ENCODE measurements at places on chromosomes 1 and 21. TPM values are rescaled to one million over a fixed set of nuclear protein-coding genes. Genes with fewer than 3 reads are reported as not detected.
A peak's percentile ranks its signal among the peaks of the same experiment; 100 is the strongest.

DNA sequence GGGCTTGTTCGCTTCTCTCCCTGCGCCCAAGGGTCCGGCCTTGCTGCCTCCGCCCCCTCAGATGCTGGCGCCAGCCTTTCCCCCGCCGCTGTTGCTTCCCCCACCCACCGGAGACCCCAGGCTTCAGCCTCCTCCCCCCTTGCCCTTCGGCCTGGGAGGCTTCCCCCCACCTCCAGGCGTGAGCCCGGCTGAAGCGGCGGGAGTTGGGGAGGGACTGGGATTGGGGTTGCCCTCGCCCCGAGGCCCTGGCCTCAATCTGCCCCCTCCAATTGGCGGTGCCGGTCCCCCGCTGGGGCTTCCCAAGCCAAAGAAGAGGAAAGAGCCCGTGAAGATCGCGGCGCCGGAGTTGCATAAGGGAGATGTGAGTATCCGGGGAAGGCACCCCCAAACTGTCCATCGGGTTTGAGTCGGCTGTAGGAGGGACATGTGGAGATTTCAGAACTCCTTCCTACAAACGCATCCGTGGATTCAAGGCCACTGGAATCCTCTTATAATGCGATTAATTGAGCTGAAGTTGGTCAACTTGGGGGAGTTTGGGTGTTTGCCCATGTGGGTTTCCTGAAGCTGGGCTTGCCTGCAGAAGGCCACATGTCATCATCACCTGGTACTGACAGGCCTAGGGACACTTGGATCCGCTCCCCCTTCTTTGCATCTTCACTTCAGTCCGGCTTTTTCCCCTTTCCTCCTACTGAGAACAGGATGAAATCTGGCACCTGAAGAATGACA is 707 bp downstream of the PRCC start:
- H3K27me3 ChIP-seq = no peaks in the 10 kb centered on the region
- peak overlapping the region; percentile 50 for H3K27ac ChIP-seq
- peak overlapping the region; percentile 95 for H3K4me3 ChIP-seq
- peaks cover 26% of the 10 kb centered on the region for H3K36me3 ChIP-seq
- H3K4me1 ChIP-seq = peaks cover 10% of the 10 kb centered on the region

DNA sequence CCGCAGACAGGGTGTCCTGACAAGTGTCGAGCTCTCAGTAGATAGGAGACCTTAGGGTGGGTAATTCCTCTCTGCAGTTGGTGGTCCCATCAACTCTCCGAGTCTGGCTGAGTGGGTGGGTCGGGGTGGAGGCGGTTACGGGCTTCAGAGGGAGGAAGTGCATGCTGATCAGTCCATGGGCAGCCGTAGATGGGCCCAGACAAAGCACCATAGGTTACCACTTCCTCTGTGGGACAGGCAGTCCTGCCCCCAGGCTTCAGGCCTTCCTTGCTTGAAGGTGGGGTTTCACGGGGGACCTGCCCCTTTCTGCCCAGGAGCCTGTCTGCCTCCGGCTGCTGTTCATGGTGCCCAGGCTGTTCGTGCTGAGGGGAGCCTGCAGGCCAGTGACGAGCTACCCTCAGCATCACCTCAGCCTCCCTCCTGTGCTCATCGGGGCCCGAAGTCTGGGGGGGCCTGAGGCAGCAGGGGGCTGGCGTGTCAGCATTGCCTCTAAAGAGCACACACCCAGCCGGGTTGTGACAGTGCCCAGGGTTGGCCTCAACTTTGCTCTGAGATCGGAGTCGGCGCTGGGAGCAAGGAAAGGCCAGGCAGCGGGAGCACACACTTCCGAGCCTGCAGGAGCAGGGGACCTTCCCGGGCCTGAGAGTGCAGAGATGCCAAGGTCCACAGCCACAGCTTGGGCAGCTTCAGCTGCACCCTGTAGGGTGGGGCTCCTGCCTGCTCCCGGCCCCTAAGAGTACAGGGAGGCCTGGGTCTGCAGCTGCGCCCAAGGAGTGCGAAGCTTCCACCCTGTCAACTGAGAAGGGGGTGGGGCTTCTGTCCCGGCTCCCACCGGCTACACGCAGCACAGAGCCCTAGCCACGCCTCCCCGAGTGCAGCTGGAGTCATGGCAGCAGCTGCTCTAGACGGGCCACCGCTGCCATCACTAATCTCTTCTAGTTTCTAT is 225.4 kb upstream of the NRIP1 start:
- peaks cover 10% of the 10 kb centered on the region for H3K4me1 ChIP-seq
- H3K27ac ChIP-seq = peak overlapping the region; percentile 16
- DNase-seq = peak; percentile 88
- H3K36me3 ChIP-seq = no peaks in the 10 kb centered on the region
- H3K4me3 ChIP-seq = no peak overlapping the region

The CSF1 gene
- 2.2 TPM for total RNA-seq

The ADAMTS5 gene
- 2.1 TPM for total RNA-seq
